ENCODE measurements at places on chromosomes 11 and 22.

GRCh38 chr22:36872084-36872483, 11.3 kb downstream of the NCF4 start:
- no peak for DNase-seq

DNA sequence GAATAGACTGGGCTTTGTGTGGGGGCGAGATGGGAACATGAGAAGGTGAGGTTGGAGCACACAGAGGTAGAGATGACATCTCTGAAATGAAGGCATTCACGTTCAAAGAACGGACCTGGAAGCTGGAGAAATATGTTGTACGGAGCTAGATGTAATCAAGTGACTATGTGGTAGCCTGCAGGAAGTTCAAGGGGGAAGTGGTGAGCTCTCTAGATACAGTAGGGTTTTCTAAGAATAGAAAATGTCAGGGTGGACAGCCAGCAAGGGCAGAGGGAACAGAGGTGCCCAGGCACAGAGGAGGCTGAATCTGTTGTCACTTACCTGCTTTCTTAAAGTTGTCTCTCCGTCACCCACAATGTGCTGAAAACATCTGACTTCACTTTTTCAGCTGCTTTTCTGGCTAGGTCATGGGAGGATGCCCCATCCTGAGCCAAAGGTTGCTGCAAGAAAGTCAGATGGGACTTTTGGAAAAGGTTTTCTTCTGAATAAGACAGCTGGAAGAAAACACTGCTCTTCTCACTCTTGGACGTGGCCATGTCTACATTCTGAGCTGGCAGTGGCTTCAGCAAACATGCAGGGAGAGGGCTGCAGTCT, 171.5 kb upstream of the B3GAT1 start:
- DNase-seq = no peak

DNA sequence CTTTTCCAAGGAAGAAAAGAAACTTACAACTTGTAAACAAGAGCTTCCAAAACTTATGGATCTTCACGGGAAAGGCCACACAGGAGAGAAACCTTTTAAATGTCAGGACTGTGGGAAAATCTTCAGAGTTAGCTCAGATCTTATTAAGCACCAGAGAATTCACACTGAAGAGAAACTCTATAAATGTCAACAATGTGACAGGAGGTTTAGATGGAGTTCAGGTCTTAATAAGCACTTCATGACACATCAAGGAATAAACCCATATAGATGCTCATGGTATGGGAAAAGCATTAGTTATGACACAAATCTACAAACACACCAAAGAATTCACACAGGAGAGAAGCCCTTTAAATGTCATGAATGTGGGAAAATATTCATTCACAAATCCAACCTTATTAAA, 32.4 kb downstream of the GAB2 start:
- no peak for DNase-seq

DNA sequence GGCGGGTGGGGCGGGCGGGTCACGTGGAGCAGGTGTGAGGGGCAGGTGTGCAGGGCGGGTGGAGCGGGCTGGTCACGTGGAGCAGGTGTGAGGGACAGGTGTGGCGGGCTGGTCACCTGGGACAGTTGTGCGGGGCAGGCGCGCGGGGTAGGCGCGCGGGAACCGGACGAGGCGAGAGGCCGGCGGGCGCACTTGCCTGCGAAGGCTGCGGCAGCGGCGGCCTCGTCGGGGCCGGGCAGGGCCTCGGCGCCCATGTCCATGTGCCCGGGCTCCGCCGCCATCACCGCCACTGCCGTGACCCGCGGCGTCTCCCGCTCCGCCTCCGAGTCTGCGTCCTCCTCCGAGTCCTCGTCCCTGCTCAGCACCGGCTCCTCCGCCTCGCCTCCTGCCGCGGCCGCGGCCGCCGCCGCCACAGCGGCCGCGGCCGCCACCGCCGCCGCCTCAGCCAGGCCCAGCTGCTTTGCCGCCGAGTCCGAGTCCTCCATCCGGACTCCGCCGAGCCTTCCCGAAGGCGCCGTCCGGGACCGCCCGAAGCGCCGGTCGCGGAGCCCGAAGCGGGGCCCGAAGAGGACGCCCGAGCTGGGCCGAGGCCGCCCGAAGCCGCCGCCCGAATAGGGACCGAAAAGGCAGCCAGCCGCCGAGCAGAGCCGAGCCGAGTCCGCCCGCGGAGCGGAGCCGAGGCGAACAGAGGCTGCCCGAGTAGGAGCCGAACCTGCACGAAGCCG, at the start of gene DEAF1:
DEAF1 (minus strand) TSS at position 660 of the 725 bp plus-strand sequence; CDS start at position 485, 175 bp downstream.
- peak; percentile 89 for DNase-seq

DNA sequence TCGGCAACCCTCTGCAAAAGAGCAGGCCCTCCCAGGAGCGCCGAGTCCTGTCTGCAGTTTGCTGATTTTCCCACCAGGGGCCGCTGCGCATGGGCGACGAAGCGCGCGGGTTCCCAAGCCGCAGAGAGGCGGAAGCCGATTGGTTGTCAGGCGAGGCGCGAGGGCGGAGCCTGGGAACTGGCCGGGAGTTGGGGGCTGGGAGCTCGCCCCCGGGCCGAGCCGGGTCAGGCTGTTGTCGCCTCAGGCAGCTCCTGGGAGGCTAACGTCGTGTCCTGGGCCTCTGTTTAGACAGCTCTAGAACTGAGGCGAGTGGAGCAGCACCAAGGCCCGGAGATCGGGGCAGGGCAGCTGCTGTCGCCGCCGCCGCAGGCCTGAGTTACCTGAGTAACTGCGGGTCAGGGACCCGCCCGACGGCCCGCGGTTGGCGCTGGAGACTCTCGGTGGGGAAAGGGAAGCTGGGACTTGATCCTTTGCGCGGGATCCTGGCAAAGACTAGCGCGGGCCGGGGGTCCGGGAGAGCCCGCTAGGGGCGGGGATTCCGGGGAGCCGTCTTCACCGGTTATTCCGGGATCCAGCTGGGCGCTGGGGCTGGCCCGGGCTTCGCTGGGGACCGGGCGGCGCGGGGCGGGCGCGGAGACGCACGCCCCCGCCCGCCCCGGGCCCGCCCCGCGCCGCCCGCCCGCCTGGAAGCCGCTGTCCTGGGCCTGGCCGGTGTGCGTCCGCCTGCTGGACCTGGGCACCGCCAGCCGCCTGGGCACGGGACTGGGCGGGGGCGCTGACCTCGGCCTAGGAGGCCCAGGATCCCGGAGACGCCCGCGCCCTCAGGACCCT, at the start of gene STIM1:
STIM1 (plus strand) TSS at position 688 of the 831 bp plus-strand sequence. CDS start 607 bp downstream, outside the sequence.
- DNase-seq = peak; percentile 79

DNA sequence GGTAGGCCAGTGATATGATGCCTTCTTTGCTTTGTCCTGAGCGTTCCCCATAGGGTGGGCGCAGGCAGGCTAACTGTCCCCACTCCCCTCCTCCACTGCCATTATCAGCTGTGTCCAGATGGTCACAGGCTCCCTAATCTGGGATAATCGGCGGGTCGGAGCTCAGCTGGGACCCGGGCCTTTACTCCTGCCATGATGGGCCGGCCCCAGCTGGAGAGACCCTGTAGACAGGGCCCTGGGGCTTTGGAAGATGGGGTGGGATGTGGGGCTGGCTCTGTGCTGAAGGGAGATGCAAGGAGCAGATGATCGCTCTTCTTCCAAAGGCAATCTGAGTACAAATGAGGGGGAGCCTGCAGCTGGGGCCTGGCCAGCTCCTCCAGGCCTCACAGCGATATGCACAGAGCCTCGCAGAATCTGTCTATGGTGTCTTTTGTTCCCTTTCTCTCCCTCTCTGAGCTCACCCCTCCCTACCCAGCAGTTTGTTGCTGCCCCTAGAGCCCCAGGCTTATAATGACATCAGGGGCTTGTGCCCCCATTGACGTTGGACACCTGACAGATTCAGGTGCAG, 11.9 kb downstream of the KLHL35 start:
- DNase-seq = no peak

DNA sequence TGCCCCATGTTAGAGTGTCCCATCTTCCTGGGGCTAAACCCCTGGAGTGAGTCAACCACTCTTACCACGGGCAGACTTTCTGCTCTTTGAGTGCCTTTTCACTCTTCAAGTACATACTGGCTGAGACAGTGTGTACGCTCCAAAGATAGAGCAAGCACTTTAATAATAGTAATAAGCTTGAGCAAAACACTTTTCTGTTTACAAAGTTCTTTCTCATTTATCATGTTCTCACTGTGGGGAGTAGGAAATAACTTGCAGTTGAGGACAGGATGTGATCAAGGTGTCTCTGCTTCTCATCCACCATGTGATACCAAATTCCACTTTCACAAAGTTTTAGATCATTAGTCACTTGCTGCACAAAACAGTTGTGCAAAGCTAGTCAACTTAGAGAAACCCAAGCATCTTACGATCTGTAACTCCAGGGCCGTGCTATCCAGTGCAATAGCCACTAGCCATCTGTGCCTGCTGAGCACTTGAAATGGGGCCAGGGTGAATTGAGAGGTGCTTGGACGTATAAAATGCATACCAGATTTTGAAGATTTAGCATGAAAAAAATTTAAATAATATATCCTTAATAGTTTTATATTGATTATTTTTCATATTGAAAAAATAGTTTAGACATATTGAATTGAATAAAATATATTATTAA, 135.3 kb downstream of the KIF18A start:
- DNase-seq = no peak

GRCh38 chr11:70696564-70696963, 298.2 kb downstream of the CTTN start:
- DNase-seq = no peak

DNA sequence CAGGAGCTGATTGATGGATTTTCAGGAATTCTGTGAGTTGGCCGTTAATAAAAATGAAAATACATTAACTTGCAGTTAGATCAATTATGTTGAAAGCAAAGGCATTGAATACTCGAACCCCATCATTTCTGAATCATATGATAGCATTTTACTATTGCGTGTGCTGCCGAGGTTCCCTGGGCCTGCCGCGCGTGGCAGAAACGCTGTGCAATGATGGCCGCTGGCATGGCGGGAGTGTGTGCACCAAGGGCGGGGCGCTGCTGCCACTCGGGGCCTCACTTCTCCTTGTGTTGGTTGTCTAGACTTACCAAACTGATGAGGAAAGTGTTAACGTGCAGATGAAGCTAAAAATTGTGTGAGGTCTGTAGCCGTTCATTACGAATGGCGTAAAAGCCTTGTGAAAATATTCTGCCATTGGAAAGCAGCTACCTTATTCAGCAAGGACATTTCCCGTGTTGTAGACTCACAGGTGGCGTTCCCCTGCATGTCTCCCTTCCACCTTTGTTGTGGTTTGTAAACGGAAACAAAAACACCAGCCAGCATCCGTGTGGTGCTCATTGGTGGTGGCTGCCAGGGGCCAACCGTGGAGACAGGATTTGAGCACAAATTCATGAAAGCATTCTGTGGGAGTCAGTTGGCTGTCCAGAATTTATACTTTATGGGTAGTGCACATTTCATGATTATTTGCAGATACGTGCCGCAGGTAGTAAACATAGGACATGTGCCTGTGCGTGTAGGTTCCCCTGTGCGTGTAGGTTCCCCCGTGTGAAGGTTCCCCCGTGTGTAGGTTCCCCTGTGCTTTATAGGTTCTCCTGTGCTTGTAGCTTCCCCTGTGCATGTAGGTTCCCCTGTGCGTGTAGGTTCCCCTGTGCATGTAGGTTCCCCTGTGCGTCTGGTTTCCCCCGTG, 5.9 kb upstream of the GRAMD4 start:
- DNase-seq = no peak

DNA sequence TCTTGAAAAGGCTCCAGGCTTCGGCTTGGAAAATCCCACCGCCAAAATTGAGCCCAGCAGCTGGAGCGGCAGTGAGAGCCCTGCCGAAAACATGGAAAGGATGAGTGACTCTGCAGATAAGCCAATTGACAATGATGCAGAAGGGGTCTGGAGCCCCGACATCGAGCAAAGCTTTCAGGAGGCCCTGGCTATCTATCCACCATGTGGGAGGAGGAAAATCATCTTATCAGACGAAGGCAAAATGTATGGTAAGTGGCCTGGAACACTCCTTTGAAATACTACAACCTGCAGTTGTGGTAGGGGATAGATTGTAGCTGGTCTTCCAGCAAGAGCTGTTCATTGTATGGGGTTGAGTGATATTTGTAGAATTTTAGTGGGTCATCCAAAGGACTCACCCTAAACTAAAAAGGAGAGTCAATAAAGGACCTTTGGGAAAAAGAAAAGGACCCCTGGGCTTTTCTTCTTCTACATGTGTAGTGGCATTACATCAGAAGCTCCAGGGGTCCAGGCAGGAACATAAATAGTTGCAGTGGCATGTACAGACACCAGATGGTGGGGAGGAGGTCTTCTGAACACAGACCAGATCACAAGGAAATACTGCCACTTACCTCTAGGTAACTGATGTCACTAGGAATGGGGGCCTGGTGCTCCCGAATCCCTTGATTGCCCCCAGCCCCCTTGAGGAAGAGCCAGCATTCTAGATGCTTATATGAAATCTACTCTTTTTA, 90.1 kb downstream of the TEAD1 start:
- DNase-seq = no peak

- DNase-seq = no peak
Measured at GRCh38 chr11:44285756-44286155, 24.2 kb downstream of the ALX4 start.

- DNase-seq = no peak
Measured at GRCh38 chr22:19821523-19822300, 33.0 kb downstream of the GNB1L start.

- no peak for DNase-seq
Measured at GRCh38 chr11:103396237-103396636, 287.0 kb downstream of the DYNC2H1 start.

GRCh38 chr22:24498824-24499223, 3.7 kb downstream of the UPB1 start:
- no peak for DNase-seq

DNA sequence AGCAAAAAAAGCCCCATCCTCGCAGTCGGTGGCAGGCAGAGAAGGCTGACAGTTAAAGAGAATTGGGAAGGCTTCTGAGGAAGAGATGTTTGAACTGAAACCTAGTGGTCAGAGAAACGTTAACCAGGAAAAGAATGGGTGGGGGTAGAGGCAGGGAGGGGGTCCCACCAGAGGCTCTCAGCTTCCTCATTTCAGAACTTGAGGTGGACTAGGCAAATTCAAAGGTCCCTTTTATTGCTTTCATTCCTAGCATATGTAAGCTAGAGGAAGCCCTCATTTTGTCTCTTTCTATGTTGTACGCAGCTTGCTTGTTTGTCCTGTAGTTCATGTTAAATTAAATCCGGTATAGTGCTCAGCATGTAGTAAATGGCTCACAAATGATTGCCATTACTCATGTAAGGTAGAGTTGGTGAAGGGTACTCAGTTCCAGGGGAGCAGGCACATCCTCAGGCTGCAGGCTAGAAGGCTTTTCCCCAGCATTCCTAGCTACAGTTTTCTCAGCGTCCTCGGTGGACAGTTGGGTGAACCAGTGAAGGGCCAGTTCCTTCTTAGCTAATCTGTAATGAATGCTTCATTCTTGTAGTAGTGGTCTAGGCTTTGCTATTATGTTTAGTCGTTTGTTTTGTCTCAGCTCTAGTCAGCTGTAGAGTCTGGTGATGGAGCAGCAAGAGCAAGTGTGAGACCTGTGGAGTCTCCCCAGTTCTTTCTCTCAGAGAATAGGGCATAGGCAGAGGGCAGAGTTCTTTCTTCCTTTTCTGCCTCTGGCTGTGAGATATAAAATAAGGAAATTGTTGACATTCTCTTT, 58.6 kb downstream of the UVRAG start:
- no peak for DNase-seq
